ENCODE measurements at places on chromosomes 13 and 19.

- DNase-seq, result peak; percentile 92
These were observed 18.6 kb upstream of the LATS2 start for GRCh38 chr13:21079761-21080592.

DNA sequence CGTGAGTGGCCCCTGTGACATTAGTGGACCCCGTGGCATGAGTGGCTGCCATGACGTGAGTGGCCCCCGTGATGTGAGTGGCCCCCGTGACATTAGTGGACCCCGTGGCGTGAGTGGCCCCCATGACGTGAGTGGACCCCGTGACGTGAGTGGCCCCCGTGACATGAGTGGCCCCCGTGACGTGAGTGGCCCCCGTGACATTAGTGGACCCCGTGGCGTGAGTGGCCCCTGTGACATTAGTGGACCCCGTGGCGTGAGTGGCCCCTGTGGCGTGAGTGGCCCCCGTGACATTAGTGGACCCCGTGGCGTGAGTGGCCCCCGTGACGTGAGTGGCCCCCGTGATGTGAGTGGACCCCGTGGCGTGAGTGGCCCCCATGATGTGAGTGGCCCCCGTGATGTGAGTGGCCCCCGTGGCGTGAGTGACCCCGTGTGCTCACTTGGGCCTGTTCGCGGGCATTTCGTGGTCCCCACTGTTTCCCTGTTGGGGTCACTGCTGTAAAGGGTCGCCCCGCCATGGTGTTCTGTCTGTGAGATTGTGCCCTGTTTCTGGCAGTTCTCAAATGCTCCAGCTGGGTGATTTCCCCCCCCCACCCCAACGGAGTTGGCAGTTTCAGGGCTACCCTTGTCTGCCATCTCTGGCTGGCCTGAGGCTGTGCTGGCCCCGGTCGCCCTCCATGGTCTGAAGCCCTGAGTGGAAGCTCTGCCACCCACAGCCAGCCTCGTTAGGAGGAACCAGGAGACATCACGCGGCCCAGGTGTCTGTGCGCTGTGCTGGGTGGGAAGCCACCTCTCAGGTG is 64.2 kb downstream of the MCF2L start:
- peak; percentile 9 for DNase-seq

DNA sequence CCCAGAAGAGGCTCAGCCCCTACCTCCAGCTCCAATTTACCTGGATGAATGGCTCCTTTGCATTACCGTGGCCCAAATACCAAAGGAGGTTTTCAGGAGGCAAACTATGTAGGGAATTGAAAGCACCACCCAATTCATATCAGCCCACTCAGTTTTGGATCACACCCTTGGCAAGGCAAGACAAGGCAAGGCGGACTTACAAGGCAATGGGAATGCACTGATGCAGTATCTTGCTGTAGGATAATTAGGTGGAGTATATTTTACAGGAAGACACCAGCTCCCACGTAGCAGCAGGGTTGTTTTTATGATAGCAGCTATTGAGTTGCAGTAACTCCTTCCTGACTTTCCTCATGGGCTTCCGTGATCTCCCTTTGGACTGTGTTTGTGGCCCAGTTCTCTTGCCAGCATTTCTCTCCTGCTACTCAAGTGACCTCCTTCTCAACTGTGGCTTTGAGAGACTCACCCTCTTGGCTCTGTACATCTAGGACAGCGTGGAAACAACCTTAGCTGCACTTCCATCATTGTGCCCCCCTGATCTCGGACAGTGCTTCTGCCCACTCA is 935.9 kb downstream of the EFNB2 start:
- DNase-seq, result no peak

- no peak for DNase-seq
These were observed 4.6 kb downstream of the LRRC4B start for GRCh38 chr19:50563597-50563996.

- DNase-seq, result no peak
These were observed 2.8 kb downstream of the ERFL start for GRCh38 chr19:41925208-41926003.

- DNase-seq, result peak; percentile 43
These were observed 135.0 kb upstream of the KL start for GRCh38 chr13:32881074-32881776.

GRCh38 chr19:56474308-56474707 is 2.8 kb downstream of the ZNF667 start:
- DNase-seq, result no peak

- peak; percentile 65 for DNase-seq
These were observed 8.3 kb downstream of the CACTIN start for GRCh38 chr19:3618144-3618810.

DNA sequence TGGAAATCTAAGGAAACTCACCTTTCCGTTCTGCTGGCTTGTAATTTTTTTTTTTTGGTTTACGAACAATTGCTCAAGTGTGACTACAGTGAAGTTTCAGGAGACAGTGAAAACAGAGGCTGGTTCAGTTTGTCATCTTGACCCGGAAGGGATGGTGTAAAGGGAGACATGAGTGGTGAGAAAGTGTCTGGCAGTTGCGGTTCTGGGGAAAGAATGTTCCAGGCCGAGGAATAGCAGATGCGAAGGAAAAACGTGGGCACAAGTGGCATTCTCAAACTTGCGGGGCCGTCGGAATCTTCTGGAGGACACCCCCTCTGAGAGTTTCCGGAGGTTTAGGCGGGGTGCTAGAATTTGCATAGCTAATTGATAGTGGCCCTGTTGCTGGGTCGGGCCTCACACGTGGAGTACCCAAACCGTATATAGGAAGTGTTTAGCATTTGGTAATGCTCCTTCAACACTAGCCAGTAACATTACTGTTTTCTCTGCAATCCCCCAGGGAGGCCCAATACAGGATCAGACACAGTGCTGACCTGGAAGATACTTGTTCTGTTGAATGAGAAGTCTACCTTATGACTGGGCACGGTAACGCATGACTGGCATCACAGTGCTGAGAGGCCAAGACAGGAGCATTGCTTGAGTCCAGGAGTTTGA is 2.8 kb upstream of the TNFSF9 start:
- DNase-seq, result no peak

DNA sequence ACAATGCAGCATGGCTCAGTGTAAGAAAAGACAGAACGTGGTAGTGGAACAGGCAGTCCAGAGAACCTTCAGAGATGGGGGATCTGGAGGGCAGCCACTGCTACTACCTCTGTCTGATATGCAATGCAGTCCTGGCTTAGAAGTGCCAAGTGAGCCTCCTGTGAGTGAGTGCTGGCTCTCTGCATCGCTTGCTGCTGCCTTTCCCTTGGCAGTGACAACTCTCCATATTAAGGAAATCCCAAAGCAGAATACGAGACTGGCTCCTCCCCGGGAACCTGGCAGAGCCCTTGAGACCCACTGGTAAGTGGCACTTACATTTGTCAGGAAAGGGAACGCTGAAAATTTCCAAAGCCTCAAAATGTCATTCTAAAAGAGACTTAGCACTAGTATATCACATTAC is 7.5 kb downstream of the DOCK9 start:
- no peak for DNase-seq

GRCh38 chr19:7337380-7338194 is 11.2 kb upstream of the ARHGEF18 start:
- no peak for DNase-seq

GRCh38 chr13:57302604-57303003 is 135.6 kb downstream of the PRR20E start:
- no peak for DNase-seq

- peak; percentile 14 for DNase-seq
These were observed 173.9 kb downstream of the DCLK1 start for GRCh38 chr13:35957241-35957731.

DNA sequence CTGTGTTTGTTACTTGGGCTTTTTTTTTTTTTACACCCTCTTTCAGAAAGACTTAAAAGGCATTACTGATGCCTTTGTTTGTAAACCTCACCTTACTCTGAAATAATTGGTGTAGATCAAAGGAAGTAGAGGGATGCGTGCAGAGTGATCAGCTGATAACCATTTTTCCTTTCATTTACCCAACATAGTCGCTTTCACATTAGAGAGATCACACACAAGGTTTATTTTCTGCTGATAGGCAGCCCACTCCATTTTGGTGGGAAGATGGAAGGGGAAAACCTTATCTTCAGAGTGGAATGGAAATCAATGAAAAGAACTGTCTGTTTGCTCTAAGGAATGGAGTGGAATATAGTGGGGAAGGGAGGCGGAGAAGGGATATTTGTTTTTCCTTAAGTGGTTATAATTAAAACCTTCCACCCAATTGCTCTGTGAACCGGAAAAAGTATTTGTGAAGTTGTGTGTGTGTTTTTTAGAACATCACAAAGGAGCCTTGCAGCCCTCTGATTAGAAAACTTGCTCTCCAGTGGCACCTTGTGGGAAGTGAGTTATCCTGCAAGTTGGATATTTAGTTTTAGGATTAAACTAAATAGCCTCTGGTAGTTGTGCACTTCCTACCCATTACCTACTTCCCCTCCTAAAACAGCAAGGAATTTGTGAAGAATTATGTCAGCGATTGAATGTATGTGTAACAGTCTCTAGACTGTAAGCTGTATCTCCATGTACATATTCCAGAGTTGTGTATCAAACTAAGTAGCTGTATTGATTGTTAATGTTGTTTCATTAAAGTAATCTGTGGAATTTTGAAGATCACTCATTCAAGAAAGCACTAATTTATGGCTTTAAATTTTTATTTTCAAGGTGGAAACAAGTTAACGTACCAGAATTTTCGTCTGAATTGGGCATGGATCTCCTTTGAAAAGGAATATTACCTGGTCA is 76.8 kb downstream of the FREM2 start:
- peak; percentile 40 for DNase-seq

DNA sequence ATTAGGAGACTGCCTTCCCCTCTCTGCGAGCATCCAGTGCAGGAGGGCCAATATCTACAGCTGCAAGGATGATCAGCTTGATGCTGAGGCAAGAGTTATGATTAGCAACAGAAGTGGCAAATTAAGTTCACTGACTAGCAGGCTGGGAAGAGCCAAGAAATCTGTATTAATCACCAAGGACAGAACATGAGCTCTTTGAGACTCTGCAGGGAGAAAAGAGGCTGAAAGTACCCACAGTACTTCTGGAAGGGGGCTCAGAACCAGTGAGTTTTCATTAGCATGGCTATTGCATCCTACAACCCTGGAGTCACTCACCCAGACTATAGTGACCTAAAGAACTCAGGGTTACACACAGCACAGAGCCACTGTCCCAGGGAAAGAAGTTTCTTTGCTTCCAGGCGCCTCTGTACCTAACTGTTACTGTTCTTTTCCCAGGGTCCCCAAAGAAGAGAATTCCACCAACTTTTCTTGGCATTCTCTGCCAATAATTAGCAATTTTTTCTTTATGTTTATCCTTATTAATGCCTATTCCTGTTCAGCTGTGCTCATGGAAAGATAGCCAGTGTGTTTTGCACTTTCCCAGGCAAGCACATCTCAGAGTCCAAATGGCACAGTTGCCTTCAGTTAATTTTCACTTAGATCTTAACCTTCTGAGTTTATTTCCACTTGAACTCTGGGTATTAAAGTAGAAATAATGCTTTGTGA is 25.8 kb upstream of the MEDAG start:
- peak; percentile 13 for DNase-seq

- DNase-seq, result no peak
These were observed 1254.2 kb upstream of the SLC10A2 start for GRCh38 chr13:104320446-104320845.

DNA sequence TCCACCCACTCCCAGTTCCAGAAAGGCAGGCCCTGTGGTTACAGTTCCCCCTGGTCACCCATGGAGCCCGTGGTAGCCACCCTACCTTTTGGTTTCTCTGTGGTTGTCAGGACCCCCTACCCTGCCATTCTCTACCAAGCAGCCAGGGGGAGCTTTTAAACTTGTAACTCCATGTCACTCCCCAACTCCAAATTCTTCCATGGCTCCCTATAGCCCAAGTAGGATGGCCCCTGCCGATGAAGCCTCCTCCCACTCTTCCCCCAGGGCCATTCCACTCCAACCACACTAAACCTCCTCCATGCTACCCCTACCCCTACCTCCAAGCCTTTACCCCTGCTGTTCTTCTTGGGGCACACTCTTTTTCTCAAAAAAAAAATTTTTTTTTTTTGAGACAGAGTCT is 2.2 kb downstream of the S1PR2 start:
- DNase-seq, result peak; percentile 65

DNA sequence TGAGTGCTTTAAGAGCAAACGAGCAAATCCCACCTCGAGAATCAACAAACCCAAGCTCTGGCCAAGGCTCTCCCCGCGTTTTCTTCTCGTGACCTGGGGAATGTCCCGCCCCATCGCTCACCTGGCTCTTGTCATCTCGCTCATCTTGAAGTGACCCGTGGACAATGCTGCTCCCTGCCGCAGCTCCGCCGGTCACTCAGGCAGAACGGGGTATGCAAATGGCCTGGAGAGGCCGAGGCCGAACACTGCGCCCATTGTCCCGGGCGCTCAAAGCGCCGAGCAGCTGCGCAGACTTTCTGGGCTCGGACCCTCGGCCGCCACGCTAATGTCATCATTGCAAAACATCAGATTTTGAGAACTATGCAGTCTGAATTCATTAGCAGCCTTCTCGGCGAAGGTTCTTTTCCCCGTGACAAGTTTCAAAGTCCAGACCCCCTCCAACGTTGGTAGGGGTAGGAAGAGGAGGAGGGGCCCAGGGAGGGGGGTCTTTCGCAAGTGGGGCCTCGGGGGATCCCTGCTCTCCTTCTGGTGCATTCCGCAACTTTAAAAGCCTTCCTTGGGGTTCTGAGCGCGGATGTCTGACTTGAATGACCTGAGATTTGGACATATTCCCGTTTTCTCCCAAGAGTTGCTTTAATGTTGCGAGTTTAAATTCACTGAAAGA is 39.7 kb downstream of the SOX1 start:
- no peak for DNase-seq

GRCh38 chr13:40982772-40983171 is 36.3 kb downstream of the ELF1 start:
- DNase-seq, result peak; percentile 5

GRCh38 chr13:99150575-99151361 is 49.9 kb upstream of the UBAC2 start:
- peak; percentile 83 for DNase-seq

DNA sequence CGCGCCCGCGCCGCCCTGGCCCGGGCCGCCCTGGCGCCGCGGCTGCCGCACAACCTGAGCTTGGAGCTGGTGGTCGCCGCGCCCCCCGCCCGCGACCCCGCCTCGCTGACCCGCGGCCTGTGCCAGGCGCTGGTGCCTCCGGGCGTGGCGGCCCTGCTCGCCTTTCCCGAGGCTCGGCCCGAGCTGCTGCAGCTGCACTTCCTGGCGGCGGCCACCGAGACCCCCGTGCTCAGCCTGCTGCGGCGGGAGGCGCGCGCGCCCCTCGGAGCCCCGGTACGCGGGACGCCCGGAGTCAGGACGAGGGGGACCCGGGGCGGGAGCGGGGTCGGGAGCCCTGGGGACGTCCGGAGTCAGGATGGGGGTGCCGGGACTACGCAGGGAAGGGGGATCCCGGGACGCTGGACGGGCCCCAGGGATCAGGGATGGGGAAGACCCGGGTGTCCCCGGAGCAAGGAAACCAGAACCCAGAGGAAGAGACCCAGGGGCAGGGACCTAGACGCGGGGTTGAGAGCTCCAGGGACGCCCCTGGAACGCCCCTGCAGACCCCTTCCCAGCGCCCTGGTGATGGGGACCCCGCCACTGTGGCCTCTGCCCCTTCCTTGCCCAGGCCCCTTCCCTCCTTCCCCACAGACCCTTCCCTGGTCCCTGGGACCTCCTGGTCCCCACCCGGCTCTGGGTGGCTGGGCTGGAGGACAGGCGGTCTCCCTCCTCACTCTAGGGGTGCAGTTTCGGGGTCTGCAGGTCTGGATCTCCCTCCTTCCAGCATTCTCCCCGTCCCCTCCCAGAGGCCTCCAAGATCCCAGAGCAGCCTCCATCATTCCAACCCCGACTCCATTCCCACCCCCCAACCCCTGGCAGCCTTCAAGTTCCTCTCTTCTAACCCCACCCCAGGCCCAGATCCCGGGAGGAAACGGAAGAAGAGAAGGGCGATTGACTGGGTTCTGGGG is 645 bp downstream of the GRIN3B start:
- DNase-seq, result no peak

GRCh38 chr13:48500652-48501197 is 32.2 kb downstream of the RCBTB2 start:
- peak; percentile 85 for DNase-seq

All from ELR (cell line).